ENCODE measurements at places on chromosomes 7 and 10.

DNA sequence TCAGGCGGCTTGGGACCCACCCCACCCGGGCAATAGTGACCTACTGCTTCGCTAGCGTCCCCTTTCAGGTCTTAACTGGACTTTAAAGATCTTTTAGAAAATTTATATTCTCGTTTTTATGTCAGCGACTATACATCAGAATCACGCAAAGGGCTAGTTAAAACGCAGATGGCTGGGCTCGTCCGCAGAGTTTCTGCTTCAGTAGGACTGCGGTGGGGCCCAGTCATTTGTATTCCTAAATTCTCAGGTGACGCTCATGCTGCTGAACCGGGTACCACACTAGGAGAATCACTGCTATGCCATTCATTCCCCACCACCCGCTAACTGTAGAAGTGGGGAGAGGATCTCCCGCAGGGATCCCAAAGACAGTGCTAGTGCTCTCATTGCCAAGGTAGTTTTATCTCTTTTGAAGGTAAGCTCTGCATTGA, 12.0 kb upstream of the SP8 start:
- no peak for DNase-seq

- DNase-seq = no peak
These were observed 473.0 kb downstream of the RPS24 start for GRCh38 chr10:78506614-78507013.

DNA sequence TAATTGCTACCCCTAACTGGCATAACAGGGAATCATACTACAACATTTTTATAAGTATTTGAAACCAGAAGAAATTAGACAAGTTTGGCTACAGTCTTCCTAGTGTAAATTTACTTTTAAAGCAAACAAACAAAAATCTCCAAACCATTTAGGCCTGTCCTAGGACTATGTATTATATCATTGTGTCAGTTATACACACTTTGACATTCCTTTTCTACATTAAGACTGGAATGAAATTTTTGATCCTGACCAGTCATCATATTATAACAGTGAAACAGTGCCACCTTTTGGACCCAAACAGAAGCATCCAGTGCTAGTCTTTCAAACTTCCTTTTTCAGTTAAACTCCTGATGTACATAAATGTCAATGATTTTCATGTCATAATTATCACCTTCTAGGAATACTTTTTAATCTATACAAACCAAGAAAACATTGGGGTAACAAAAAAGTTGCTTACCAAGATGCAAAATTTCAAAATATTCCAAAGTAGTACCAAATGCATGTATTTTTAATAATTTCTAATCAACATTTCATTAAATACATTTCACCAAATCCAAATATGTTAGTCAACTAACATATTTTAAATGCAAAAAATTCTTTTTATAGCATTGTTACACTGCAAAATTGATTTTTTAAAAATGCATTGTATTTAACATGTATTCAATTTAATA, 75.7 kb downstream of the IMMP2L start:
- no peak for DNase-seq

- DNase-seq = no peak
These were observed 472.8 kb upstream of the FZD8 start for GRCh38 chr10:36114913-36115312.

DNA sequence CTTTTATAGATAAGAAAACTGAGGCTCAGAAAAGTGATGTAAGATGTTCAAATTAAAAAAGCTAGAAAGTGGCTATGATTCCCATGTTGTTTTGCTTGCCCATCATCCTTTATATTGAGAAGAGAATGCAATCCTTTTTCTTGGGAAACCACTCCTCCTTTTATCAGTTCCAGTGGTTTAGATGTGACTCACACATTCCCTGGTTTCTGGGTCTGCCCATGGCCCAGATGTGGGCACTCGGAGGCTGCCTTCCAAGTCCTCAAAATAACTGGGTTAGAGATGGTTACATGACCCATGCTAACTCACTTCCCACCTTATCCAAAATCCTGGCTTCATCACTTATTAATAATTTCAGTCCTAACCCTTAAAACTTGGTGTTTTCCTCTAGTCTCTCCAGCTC, 550.0 kb downstream of the MDFIC start:
- DNase-seq = no peak

- DNase-seq = no peak
These were observed 395.3 kb downstream of the PTPRN2 start for GRCh38 chr7:158192184-158192835.

DNA sequence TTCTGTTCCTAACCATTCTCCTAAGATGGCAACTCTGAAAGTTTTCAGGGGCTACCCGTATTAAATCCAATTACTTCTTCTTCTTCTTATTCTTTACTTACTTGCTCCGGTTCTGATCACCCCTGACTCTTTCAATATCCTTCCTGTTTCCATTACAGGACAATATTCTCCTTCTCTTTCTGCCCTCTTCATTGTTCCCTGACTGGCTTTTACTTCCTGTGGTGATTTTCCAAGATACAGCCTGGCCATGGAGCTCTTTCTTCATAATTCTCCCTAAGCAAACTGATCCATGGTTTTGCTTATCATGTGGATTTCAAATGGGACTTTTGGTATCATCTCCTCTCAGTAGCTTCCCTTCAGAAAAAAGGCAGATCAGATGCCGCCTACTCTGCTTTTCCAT, 35.4 kb downstream of the CCDC186 start:
- DNase-seq = no peak

DNA sequence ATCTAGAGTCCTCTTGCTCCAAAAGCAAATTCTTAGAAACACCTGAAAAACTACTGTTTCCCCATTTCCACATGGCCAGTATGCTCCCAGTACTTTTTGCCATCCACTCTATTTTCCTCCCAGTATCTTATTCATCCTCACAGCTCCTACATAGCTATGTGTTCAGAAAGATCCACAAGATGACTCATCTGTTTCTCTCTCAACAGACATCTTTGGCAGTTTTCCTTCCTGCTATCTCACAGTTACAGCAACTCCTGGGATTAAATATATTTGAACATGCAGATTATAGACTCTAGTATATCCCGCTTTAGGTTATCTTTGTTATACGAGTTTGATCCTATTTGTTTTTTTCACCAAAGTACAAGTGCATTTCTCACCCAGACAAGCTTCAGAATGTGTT, 675.6 kb upstream of the POT1 start:
- no peak for DNase-seq

DNA sequence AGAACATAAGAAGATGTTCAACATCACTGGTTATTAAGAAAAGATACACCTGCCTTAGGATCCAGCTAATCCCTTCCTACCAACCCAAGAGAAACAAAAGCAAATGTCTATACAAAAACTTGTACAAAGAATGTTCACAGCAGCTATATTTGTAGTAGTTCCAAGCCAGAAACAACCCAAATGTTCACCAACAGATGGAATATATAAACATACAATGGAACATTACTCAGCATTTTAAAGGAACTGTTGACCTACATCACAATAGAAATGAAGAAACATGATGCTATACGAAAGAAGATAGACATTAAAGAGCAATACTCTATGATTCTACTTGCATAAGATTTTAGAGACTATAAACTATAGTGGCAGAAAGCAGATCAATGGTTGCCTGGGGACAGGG, 149.4 kb downstream of the ZNF438 start:
- DNase-seq = no peak

- DNase-seq = no peak
These were observed 67.1 kb downstream of the IKZF1 start for GRCh38 chr7:50371551-50372021.

DNA sequence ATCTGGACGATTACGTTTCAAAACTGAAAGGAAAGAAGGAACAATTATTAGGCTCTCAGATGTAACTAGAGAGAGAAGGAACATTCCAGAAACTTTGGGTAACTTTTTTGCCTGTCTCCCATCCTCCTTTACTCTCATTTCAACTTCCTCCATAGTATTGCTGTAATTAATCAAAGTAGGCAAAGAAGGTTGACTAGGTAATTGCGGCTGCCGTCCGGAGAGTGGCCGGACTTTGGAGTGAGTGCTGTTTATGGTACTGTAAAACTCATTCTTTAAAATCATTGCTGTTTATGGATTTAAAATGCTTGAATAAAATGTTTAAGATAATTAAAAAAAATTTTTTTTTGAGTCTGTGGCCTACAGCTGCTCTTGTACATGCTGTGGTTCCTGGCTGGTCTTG, 56.4 kb downstream of the RBM33 start:
- DNase-seq = no peak

GRCh38 chr10:82660205-82660604, 785.2 kb downstream of the NRG3 start:
- no peak for DNase-seq

DNA sequence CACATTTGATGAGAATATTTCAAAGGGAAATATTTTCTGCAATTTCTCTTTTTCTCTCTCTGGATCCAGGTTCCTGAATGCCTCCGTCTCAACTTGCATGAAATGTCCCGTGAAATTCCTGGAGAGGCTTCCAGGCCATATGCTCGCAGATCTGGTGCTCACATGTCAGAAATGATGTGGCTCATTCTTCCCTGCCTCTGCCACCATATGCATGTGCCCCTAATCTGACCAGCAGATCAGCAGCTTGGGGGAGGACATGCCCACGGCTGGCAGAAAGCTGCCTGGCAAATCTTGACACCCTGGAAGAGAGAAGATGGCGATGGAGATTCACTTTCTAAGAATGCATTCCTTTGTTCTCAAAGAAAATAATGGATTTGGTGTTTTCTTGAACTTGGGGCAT, 490.7 kb downstream of the RPS24 start:
- DNase-seq = no peak

DNA sequence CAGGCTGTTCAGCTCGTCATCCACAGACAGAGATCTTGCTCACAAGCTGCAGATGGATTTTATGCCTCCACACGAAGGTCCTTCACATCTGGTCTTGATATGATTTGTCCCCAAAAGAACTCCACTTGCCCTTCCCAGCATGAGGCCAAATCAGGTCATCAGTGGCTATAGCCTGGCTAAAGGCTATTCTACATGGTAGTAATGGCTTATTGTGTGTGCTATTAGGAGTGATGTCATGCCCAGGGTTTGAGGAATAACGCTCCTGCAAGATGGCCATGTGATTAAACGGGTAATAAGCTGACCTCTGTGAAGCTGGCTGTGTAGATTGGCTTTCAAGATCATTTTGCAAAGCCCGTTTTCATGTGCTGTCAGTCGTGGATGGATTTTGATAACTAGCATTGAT, 313.8 kb downstream of the FRMD4A start:
- DNase-seq = no peak

GRCh38 chr10:11057448-11057847, 39.8 kb downstream of the CELF2 start:
- no peak for DNase-seq

DNA sequence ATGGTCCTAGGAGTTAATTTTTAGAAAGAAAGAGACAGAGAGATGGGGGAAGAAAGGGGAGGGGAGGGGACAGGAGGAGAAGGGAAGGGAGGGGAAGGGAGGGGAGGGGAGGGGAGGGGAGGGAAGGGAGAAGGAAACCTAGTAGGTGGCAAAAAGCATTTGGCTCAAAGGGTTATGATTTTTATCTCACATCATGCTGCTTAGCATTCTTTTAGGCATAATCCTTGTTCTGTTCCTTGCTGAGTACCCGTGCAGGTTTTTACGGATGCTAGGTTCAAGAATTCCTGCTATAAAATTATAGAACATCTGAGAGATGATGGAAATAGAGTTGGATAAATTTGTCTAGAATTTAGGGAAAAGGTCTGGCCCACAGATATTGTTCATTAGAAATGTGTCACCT, 132.4 kb upstream of the PRSS1 start:
- no peak for DNase-seq

DNA sequence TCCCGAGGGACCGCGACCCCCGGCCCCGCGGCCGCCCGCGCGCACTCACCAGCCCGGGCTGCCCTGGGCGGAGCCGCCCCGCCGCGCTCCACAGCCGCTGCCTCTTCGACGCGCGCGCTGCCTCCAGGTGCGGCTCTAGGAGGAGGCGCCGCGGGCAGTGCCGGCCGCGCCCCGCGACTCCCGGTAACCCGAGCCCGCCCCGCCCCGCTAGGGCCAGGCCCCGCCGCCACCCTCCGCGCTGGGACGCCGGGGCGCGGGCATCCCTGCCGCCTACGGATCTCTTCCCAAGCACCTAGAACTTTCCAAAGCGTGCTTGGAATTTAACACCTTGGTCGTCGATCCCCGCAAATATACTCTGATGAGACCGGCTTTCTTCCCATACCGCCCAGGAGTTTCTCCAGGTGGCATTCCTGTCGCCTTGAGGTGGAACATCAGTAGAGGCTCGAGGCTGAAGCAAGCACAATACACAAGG, at the start of gene SLC26A5:
TSS of gene SLC26A5 (minus strand) at position 159 of the 472 bp plus-strand sequence. CDS start 24,693 bp downstream, outside the sequence.
- no peak for DNase-seq

GRCh38 chr10:73998929-73999691, 1.2 kb downstream of the VCL start:
- DNase-seq = no peak

- DNase-seq = no peak
These were observed 133.8 kb upstream of the MEOX2 start for GRCh38 chr7:15820319-15820718.

DNA sequence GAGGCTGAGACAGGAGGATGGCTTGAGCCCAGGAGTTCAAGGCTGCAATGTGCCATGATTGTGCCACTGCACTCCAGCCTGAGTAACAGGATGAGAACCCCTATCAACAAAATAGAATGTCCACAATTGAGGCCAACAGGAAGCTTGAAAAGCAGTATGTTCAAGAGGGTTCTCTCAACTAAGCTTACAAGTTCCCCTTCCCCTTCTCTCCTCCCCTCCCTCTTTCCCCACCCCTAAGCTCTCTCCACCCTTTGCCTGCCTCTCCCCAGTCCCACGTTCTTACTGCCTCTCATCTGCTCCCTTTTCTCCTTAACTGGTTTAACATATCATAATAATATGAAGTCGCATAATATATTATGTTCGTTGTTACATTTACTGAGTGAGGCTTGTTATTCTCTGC, 35.4 kb downstream of the KIAA1549 start:
- DNase-seq = no peak

- no peak for DNase-seq
These were observed 129.8 kb upstream of the FERD3L start for GRCh38 chr7:19275000-19275399.

DNA sequence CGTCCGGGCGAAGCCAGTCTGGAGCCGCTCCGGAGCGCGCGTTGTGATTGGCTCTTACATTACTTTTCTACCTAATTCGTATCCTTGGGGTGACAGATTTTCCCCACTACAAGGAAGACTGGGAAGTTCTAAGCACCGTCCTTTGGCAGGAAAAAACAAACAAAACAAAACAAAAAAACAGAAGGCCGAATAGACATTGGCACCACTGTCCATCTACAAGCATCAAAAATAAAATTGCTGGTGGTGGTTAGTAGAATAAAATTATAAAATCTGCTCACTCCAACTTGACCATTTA, 651 bp upstream of the SKAP2 start:
- DNase-seq = no peak

- DNase-seq = no peak
These were observed 25.9 kb downstream of the DGKI start for GRCh38 chr7:137820677-137821420.

DNA sequence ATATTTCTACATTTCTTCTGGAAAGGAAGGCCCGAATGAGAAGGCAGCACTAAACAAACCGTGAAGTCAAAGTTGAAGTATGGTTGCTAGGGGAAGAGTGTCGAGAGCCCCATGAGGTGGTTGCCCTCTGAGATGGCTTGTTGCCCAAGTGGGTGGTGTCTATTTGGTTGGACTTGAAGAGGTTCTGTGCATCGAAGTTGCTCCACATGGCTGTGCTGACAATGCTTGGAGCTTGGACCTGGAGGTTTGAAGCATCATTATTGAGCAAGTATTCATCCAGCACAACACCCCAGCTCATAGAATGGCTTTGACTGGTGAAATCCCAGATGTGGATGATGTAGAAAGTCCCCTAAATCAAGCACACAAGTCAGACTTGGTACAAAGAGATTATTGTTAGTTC, 165.2 kb upstream of the CDCA7L start:
- DNase-seq = no peak

Data from epithelial cell of prostate (primary cell).